ENCODE measurements at places on chromosomes 1 and 21.

- DNase-seq: no peak
Observed at GRCh38 chr1:87956750-87957149, 628.1 kb downstream of the LMO4 start.

DNA sequence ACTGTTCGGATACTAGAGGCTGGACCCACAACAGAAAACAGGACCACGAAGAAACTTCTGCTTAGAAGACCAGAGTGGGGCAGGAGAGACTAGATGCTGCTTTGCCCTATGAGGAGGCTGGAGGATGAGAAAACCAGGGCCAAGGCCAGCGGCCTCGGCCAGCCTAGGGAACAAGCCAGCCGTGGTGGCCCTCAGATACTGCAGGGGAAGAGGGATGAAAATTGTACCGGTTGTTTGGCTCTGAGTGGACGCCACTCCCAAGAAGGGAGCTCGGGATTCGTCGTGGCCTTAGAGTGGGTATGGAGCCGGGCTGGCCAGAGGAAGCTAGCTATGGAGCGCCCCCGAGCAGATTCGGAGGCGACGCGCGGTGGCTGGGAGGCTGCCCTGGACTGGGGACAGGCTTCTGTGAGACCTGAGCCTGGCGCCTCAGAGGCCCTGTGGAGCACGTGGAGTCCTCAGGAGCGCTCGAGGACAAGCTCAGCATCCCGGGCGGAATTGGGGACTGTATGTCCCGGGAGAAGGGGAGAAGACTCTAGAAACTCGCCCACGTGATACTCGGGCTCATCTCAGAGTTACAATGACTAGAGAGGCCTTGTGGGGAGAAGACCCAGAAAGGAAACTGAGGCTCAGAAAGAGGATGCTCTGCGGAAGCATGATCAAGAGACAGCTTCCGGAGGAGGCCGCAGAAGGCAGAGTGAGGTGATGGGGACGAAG lies 2.8 kb downstream of the PRRX1 start:
- DNase-seq: no peak

GRCh38 chr1:79193211-79194079 lies 186.9 kb upstream of the ADGRL4 start:
- DNase-seq: no peak

- no peak for DNase-seq
Observed at GRCh38 chr1:187018291-187018690, 189.5 kb downstream of the PLA2G4A start.

DNA sequence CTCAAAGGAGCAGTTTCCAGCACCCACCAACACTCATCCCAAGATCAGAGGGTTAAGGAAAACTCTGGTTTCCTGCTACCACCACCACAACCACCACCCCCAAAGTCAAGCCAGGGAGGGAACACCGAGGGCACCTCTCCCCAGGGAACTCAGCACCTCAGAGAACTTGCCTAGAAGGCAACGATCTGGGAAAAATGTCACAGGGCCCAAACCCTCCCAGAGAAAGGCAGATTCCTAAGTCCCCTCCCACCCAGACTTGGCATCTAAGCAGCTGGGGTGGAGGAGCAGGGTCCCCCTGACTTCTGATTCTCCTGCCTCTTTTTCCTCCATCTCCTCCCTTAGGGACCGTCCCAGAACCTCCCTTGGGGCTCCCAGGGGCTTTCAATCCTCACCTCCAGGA lies 10.6 kb downstream of the KANK4 start:
- DNase-seq: no peak

DNA sequence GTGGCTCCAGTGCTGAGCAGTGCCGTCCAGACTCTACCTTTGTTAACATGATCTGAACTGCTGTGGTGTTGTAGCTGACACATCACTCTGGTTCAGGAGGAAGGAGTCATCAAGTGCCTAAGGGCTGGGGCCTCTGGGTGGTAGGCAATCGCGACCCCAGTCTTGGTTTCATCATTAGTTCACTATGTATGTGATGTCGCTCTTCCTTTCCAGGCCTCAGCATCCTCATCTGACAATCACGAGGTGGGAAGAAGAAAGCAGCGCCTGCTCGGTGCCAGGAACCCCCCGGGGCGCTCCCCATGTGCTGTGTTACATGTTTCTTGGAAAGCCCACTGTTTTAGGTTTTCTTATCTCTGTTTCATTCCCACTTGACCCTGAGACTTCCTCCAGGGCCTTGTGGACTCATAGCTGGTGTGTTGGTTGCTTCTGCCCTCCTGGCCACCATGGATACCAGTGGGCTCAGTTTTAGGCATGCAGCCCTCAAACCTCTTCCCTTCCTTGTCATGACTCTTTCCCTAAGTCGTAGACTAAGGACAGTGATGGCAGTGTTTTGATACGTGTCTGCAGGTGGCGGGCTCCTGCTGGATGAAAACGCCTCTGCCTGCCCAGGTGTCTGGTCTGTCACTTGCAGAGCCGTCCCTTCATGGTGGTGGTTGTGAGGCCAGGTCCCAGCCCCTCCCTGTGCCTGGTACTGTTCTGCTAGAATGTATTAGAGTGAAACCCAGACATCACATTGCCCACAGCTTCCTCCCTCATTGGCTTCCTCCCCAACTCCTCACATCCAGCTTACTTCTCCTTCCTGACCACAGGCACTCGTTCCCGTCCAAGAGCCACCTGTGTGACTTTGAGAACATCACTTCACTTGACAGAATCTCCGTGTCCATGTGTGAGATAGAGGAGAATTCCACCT lies 17.2 kb upstream of the FOXO6 start:
- no peak for DNase-seq

DNA sequence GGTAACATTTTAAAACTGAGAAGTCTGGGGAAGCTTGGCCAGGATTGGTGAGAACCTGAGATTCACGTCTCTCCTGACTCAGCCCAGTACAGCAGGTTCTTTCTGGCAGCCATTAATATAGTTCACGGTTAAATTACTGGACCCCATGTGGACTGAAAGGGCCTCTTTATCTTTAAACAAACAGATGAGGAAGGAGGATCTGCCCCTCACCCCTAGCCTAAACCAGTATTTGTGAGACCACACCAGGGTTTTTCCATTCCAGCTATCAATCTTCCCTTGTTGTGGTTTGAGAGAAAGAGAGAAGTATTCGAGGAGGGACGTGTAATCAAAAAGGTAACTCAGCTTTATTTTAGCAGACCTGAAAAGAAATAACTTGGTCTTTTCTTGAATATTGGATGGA lies 137.1 kb downstream of the PROX1 start:
- no peak for DNase-seq

DNA sequence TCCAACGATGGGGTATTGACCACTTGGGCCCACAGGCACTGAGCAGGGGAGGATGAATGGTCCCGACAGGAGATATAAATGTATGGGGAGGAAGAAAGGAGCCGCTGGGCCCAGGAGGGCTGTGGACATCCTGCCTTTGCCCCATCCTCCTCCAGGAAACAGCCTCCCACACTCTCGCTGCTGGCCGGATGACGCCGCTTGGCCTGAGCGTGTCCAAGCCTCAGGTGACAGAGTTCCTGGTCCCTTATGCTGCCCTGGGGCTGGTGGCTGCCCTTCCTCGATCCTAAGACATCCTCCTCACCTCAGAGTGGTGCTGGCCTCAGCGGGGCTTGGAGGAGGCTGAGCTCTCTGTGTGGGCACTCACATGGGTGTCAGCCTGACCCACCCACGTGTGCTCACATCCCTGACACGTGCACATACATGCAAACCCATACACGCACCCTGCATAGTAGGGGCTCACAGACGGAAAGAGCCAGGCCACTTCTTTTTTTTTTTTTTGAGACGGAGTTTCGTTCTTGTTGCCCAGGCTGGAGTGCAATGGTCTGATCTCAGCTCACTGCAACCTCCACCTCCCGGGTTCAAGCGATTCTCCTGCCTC lies 5.9 kb upstream of the SERINC2 start:
- DNase-seq: no peak

DNA sequence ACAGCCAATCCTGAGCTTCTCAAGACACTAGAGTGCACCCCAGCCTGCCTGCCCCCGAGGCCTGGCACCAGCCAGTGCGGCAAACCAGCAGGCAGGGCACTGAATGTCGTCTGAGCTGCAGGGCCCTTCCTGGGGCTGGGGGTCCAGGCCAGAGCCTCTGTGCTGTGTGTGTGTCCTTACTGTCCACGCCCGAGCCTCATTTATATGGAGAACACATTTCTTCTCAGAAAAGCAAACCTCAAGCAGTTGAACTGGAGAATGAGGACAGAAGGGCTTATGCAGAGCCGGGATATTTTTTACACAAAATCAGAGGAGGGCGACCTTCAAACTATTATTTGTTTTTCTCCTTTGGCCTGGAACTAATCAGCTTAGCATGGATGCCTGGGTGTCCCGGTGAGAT lies 52.7 kb downstream of the POFUT2 start:
- no peak for DNase-seq

DNA sequence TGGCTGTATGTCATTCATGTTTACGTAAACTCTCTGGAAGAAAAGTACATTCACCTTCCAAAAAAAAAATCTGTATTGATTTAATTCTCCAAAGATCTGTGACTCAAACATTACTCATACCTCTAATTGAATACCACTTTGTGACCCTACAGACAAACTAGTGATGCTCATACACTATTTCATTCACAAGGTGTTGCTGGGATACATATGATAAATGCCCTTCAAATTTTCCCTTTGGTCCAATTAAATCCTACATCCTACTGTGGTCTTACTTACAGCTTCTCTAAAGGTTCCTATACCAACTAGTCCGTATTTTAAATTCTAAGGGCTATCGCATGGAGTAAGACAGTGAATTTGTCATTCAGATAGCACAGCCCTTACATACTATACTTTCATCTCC lies 26.8 kb upstream of the CADM3 start:
- DNase-seq: no peak

DNA sequence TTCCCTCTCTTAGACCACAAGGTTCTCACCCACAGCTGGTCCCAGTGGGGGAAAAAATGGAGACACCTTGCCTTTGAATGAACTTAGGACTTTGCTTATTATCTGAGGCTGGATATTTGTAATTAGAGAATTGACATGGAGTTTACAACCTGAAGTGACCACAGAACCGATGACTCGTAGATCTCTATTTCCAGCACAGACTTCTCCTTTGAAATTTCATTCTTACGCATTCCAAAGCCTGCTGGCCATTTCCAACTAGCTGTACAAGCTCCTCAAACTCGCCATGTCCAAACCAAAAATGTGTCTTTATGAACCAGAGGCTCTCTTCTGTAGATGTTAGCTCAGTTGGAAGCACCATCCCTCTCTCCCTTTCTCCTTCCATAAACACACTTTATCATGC lies 12.0 kb downstream of the RAB7B start:
- no peak for DNase-seq

- no peak for DNase-seq
Observed at GRCh38 chr1:27724961-27725373, 794 bp upstream of the FAM76A start.

DNA sequence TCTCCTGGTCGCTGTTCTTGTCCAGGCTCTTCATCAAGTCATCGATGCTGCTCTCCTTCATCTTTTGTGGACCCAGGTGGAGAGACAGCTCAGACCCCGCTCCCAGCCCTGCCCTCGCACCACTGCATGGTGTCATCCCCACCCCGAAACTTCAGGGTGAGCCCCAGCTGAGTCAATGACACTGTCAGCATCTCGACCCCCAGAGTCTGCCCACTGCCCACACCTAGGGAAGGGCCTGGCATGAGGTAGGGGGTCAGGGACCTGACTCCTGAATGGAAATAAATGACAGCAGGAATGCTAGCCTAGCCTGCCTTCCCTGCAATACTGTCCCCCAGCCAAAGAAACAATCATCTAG lies 1.6 kb upstream of the S100A6 start:
- DNase-seq: no peak

GRCh38 chr1:177368255-177368654 lies 197.5 kb downstream of the BRINP2 start:
- no peak for DNase-seq

GRCh38 chr1:78078358-78078757 lies 32.6 kb downstream of the GIPC2 start:
- DNase-seq: no peak

GRCh38 chr1:113895098-113895497 lies 7.7 kb upstream of the BCL2L15 start:
- DNase-seq: no peak

GRCh38 chr1:93453911-93454310 lies 6.0 kb downstream of the FNBP1L start:
- no peak for DNase-seq

DNA sequence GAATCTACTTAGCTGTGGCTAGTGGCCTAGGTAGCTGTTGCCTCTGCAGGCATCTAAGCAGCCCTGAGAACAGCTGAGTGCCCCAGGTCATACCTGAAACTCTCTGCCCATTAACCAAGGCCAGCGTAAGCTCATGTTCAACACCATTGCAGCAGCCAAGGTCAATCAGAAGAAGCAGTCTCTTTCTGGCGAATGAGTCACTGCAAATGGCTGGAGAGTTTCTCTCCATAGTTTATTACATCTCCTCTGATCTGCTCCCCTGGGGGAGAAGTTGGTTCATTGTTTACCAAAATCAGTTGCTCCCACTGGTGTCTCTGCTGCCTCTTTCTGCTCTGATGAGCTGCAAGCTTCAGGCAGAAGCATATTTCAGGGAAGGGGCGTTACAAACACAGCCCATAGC lies 6.9 kb upstream of the BCL9 start:
- DNase-seq: no peak

GRCh38 chr21:26282058-26282457 lies 111.5 kb upstream of the APP start:
- DNase-seq: no peak

- no peak for DNase-seq
Observed at GRCh38 chr1:60573726-60574409, 500.3 kb upstream of the C1orf87 start.

DNA sequence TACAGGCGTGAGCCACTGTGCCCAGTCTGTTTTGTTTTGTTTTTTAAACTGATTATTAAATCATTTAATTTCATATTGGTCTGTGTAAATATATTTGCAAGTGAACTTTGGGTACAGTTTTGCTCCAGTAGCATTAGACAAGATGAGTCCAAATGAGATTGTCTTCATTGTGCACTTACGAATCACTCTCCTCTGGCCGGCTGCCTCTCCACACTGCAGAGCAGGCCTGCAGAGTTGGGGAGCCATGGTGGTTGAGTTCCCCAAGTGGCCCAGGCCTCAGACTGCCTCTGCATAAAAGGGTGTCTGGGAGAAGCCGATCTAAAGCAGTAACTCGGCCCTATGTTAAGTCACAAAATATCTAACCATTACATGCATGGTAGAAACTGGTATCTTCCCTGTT lies 74.8 kb downstream of the ATP5PO start:
- no peak for DNase-seq

DNA sequence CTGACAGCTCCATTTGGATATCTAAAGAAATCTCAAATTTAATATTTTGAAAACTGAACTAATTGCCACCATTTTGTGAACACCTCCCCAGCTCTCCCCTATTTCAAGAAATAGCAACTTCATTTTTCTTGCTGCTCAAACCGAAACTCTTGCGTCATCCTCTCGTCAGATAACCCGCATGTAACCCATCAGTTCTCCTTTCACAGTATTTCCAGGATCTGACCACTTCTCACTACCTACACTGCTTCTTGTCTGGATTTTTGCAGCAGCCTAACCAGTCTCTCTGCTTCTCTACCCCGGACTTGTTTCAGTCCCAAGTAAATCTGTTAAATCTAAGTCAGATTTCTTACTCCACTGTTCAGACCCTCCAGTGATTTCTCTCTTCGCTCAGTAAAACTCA lies 75.6 kb downstream of the MTR start:
- DNase-seq: no peak

- DNase-seq: no peak
Observed at GRCh38 chr1:61085206-61085982, 3.0 kb downstream of the NFIA start.

- DNase-seq: no peak
Observed at GRCh38 chr1:65694933-65695332, 97.8 kb upstream of the PDE4B start.

- no peak for DNase-seq
Observed at GRCh38 chr1:168223681-168224540, 1.9 kb upstream of the SFT2D2 start.

GRCh38 chr1:184157394-184157742 lies 105.8 kb downstream of the TSEN15 start:
- no peak for DNase-seq
